ENCODE measurements at places on chromosomes 1 and 21. TPM values are rescaled to one million over a fixed set of nuclear protein-coding genes. Genes with fewer than 3 reads are reported as not detected.
A peak's percentile ranks its signal among the peaks of the same experiment; 100 is the strongest.

DNA sequence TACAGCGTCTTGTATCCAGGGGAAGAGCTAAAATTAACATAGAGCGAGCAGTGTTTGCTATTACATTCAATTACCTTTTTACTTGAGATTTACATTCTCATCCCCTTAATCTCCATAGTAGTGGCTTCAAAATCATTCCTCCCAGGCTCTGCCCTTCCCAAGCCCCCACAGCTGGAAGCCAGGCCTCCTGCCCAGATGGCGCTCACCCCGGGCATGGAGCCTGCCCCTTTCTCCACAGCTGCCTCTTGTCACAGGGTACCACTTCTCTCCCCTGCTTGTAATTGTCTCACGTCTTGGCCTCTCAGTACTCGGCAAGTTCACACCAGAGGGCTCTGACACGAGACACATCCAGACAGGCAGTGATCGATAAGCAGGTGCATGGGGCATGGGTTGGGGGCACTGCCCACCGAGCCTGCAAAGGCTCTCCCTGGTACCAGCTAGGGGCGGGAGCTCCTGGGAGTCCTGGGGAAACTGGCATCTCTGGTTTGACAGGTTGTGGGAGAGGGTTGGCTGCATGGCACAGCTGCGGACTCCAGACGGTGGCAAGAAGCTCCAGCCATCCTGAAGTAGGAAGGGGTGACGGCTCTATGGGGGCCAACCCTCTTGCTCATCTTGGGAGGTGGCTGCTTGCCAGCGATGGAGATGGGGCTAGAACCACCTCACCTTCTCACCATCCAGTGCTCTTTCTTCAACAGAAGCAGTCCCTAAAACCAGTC lies 20.1 kb downstream of the CASZ1 start:
- DNase-seq, result no peak

DNA sequence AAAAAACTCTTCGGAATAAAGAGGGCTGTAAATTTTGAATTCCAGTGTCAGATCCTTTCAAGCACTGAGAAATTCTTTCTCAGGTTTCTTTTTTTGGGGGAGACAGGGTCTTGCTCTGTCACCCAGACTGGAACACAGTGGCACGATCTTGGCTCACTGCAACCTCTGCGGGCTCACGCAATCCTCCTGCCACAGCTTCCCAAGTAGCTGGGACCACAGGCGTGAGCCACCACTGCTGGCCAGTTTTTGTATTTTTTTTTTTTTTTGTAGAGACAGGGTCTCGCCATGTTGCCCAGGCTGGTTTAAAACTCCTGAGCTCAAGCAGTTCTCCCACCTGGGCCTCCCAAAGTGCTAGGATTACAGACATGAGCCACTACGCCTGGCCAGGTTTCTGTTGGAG lies 34.8 kb upstream of the EPHA8 start:
- DNase-seq, result no peak

DNA sequence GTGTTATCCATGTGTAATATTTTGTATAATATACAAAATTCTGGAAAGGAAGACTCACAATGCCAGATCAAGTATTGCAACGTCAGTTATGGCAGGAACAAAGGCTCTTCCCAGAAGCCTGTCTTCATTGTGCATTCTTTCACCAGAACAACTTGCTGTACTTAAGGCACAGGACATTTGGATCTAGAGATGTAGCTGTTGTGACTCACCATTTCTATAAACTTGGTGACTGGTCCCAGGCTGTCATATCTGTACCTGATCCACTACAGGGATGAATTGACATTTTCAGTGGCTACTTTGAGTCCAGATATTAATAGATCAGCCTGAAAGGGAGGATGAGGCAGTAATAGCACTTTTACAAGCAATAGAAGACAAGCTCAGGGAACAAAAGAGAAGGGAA lies 299.8 kb downstream of the DISC1 start:
- no peak for DNase-seq

DNA sequence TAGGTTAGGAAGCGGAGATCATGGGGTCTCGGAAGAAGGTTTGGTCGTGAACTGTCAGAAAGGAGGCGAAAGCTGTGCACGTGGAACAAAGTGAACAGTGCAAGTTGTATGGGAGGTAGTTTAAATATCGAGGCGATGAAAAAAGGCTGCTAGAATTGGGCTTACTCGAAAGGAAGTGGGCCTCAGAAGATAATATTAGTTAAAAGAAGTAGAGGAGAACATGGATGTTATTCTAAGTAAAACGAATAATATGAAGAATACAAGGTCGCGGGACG lies 571 bp downstream of the WDR3 start:
- no peak for DNase-seq

DNA sequence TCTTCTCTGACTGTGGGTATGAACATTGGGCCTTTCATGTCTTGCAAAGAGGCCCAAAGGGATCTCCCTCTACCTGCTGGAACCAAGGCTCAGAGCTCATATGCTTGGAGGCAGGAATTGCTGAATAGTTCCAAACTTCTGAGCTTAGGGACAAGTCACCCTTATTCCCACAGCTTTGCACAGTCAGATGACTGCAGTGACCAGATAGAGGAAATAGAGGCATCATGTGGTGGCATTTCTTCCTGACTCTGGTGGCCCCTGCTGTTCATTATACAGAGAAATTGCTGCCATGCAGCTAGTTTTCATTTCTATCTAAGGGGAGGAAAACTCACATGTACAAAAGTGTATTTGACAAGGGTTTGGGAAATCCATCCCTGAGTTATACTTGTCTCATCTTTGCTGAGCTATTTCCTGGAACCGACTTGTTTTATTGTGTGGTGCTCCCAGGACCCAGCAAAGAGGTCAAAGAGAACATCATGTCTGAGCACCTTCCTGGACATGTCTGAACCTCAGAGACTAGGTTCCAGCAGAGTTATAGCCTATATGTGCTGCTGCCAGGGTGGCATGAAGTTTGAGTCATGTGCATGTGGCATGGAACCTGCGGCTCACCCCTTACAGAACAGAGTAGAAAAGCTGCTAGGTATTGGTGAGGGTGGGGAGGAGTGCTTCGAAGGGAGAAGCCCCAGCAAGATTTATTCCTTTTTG lies 131.2 kb downstream of the PIK3R3 start:
- DNase-seq, result no peak

GRCh38 chr1:91653183-91653582 lies 152.5 kb downstream of the CDC7 start:
- no peak for DNase-seq

- DNase-seq, result no peak
These were observed 18.8 kb downstream of the AGRN start for GRCh38 chr1:1038694-1039093.

DNA sequence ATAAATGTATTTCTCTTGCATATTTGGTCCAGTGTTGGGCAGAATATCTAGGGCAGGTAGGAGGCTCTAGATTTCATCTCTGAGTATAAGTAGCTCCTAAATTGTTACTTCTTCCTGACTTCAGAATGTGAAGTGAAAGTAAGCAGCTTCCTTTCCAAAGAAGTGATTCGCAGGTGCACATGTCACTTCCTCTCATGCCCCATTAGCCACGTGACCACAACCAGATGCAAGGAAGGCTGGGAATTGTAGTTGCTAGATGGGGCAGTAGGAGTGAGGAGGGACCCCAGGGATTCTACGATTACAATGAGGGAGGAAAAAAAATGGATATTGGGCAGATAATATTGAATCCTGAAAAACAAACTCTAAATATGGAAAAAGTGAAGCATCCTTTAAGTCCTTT lies 113.2 kb upstream of the CYYR1 start:
- DNase-seq, result no peak

GRCh38 chr1:113307771-113308445 lies 82.4 kb upstream of the MAGI3 start:
- DNase-seq, result no peak

GRCh38 chr1:5375481-5375880 lies 616.7 kb downstream of the NPHP4 start:
- no peak for DNase-seq

DNA sequence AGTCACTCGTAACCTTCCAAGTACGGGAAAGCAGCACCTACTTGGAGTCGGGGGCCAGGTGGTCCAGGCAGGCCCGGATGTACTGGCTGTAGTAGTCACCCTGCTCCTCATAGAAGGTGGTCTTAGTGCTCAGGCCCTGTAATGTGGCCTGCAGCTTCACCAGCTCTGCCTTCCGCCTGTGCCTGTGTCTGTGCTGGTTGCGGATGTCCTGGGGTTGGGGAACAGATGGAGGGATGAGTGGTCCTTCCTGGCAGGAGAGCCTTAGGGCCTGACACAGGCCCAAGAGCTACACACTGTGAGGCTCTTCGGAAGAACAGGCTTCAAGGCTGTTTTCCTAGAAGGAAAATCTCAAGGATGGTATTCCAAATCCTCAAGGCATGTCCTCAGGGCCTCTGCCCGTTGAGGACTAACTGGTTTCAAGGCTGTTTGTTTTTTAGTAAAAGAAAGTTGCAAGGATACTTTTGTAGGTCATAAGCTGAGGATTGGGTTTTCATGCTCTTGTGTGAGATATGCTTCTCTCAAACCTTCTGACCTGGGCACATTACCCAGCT lies 28.4 kb upstream of the MEF2D start:
- DNase-seq, result no peak

GRCh38 chr1:60886793-60887331 lies 195.5 kb upstream of the NFIA start:
- DNase-seq, result no peak

GRCh38 chr1:8472668-8473067 lies 154.8 kb downstream of the SLC45A1 start:
- DNase-seq, result no peak

- DNase-seq, result no peak
These were observed 46.8 kb downstream of the TYW3 start for GRCh38 chr1:74779750-74780149.

GRCh38 chr1:19454265-19455146 lies 30.8 kb downstream of the CAPZB start:
- DNase-seq, result no peak

GRCh38 chr1:94973309-94973922 lies 46.5 kb upstream of the CNN3 start:
- no peak for DNase-seq

- DNase-seq, result no peak
These were observed 7.3 kb upstream of the GJB5 start for GRCh38 chr1:34747638-34747941.

- peak; percentile 99 for DNase-seq
These were observed at the start of gene NCDN for GRCh38 chr1:35557611-35558373. TSS of gene NCDN (plus strand) at chr1:35557799. CDS start at chr1:35558191, 392 bp downstream.

GRCh38 chr1:6391951-6392808 lies 1.4 kb downstream of the ACOT7 start:
- peak; percentile 34 for DNase-seq

GRCh38 chr1:224407571-224408293 lies 26.9 kb downstream of the WDR26 start:
- DNase-seq, result peak; percentile 31

DNA sequence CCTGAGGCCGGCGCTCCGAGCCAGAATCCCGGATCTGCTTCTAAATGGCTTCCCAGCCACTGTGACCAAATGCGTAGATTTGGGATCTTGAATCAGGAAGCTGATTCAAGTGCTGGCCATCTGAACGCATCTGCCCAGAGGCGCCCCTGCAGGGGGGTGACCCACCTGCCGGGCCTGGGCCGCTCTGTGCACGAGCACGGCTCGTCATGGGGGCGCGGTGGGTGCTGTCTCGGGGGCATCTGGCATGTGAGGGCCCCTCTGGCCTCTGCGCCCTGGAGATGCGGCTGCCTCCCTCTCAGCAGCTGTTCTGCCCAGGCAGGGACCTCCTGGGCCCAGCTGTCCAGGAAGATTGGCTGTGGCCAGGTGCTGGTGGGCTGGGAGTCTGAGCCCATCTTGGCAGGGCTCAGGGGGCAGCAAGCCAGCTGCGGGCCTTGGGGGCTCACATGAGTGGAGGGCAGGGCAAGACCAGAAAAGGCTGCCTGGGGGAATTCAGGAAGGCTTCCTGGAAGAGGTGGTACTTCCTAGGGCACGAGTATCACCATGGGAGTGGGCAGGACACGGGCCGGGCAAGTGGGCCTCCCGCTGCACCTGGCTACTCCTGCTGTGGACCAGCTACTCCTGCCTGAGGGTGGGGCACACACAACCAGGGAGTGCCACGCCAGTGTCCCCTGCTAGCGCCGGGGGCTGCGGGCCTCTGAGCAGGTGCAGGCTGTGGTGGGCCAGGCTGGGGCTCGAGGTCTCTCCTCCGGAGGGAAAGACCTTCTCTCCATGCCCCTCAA lies 25.1 kb downstream of the PLCH2 start:
- DNase-seq, result no peak

GRCh38 chr1:74425676-74426075 lies 86.7 kb downstream of the LRRC53 start:
- DNase-seq, result no peak

DNA sequence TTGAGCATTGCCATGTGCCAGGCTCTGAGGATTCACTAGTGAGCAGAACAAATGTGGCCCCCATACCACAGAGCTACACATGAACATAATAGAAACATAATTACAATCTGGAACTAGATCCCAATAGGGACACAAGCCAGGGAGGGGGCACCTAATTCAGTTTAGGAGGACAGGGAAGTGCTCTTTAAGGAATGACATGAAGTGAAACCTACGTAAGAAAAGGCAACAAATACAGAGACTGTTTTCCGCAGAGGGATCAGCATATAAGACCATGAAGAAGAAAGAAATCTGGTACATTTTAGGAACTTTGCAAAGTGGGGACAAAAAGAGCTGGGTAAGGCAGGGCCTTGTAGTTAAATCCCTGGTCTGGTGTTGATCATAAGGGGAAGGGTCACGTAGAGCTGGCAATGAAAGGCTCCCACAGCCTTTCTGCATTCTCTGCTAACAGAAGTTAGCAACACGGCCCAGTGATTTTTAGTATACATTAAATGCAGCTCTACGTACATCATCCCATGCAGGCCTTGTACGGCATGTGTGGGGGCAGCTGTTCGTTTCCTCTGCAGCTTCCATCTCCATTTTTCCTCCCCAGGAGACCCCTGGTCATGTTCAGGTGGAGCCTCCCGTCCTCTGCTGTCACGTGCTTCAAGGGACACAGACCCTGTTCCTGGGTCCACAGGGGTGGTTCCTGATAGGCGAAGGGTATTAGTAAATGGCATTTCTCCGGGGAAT lies 26.8 kb upstream of the SLC30A1 start:
- DNase-seq, result no peak

The FTCD gene
- total RNA-seq, result not detected

The CD52 gene
- not detected for total RNA-seq

The MIS18A gene
- total RNA-seq, result 53.7 TPM

The TTC22 gene
- not detected for total RNA-seq

The NCDN gene
- total RNA-seq, result 26.4 TPM

The PGBD5 gene
- total RNA-seq, result 3.6 TPM

The CYP4Z1 gene
- total RNA-seq, result not detected

The SCP2 gene
- total RNA-seq, result 99.8 TPM

The KLHDC8A gene
- 0.34 TPM for total RNA-seq

The HMGN2 gene
- total RNA-seq, result 662 TPM

The CFHR3 gene
- total RNA-seq, result not detected

The AMY1A gene
- total RNA-seq, result not detected

The INSRR gene
- not detected for total RNA-seq

The OR2M3 gene
- not detected for total RNA-seq

The GPR153 gene
- 6.3 TPM for total RNA-seq

The FCGR3B gene
- total RNA-seq, result not detected

The RHD gene
- not detected for total RNA-seq

The SDC3 gene
- 53.2 TPM for total RNA-seq

The GBP5 gene
- total RNA-seq, result 3.4 TPM

The NUDT4B gene
- total RNA-seq, result 30.9 TPM

The PTGFR gene
- total RNA-seq, result 1.8 TPM

The GPR61 gene
- total RNA-seq, result not detected

The SPRR1B gene
- not detected for total RNA-seq

The LRRC40 gene
- 47.5 TPM for total RNA-seq
